GM12891 (cell line): ENCODE measurements at places on chromosomes 5 and 9.

DNA sequence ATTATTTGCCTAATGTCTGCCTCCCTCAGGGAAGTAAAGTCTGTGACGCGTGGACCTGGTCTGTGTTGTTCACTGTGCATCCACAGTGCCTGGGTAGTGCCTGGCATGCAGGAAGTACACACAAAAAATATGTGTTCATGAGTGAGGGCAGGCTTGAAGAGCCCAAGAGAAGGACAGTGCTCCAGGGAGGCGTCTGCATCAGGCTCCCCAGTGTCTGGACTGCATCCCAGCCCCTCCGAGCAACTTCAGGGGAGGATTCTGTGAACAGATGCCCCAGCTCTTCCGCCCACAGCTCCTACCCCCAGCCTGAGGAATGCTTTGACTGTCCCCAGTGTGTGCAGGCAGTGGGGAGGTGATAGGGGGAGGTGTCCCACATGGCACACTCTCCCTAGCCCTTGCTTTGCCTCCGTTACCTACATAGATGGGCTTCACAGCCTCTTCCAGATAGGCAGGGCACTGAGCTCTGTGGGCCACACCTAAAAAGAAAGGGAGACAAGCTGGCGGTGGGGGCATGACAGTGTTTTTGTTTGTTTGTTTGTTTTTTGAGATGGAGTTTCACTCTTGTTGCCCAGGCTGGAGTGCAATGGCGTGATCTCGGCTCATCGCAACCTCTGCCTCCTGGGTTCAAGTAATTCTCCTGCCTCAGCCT lies 25.4 kb downstream of the IRF1 start:
- no peak for DNase-seq

GRCh38 chr5:137753691-137754187 lies 424 bp downstream of the HNRNPA0 start:
- no peak for DNase-seq

DNA sequence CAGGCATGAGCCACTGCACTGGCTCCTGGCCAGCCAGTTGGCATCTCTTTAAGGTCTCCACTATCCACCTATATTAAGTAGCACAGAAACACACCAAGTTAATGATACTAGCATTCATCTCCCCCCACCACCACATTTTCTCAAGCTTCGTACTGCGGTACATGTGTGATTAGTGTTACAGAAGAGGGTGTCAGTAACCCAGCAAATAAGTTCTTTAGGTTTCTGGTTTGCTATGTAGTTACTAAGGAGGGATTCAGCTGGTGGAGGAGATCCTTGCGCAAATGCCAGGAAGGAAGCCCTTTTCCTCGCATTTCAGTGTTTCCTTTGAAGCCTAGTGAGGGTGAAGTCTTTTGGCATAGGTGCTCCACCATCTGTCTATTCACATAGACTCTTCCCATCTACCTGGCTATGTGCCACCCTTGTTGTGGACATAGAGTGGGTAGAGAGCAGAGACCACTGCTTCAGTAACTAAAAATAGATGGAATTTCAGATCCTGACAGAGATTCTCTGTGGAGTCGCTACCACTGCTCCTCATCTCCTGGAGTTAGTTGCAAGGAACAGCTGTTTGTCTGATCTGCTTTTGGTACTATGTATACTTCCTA lies 16.7 kb downstream of the UBE2D2 start:
- no peak for DNase-seq

- peak; percentile 65 for DNase-seq
Observed at GRCh38 chr9:137241490-137242268, 592 bp downstream of the TUBB4B start.

DNA sequence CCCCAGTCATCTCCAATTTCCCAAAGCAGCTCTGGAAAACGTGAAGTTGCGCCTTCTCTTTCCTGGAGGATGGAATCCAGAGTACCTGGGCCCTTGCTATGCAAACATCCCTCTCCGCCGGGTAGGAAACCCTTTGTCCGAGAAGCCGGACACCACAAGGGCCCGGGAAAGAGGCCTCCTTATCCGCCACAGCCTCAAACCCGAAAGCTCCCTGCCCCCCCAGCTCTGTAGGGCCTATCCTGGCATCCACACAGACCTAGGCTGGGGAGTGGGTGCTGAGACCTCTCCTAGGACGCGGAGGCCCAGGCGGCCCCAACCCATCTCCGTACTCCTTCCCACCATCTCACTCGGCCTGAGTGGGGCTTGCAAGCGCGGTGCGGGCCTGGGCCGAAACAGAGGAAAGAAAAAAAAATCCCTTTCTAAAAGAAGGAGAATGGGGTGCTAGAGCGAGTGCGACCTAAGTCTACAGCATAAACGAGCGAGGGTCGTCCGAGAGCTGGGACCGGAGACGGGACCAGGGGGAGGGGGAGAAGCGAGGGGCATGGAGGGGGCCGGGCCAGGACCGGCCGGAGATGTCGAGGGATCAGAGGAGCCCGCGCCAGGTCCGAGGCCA lies 624 bp downstream of the FBXW11 start:
- DNase-seq = no peak
